ENCODE measurements at places on chromosomes 13 and 19.

DNA sequence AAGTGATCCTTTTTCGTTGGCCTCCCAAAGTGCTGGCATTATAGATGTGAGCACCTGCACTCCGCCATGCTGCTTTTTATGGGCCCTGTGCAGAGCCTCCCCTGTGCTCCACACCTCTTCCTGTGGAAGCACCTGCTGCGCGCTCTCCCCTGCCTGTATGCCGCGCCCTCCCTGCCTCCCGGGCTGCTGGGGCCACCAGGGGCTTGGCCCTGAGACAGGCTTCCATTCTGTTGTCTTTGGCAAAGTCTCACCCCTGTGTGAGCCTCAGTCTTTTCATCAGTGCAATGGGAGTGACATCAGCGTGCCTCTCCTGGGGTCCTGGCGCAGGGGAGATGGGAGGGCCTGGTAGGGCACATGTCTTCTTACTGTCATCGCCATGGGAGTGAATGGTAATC is 1.3 kb downstream of the FAM174C start:
- DNase-seq: no peak

DNA sequence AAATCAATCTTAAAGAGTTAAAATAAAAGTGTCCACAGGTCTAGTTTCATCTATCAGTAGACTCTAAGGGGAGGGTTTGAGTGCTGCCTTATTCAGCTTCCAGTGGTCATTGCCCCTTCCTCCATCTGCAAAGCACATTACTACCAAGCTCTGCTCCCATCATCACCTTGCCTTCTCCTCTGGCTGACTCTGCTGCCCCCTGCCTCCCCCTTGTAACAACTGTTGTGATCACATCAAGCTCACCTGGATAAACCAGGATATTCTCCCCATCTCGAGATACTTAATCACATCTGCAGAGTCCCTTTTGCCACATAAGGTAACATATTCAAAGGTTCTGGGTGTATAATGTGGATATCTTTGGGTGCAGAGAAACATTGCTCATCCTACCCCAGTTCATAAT is 43.3 kb upstream of the GPC6 start:
- DNase-seq: no peak

GRCh38 chr13:113283904-113284303 is 13.1 kb upstream of the LAMP1 start:
- no peak for DNase-seq

DNA sequence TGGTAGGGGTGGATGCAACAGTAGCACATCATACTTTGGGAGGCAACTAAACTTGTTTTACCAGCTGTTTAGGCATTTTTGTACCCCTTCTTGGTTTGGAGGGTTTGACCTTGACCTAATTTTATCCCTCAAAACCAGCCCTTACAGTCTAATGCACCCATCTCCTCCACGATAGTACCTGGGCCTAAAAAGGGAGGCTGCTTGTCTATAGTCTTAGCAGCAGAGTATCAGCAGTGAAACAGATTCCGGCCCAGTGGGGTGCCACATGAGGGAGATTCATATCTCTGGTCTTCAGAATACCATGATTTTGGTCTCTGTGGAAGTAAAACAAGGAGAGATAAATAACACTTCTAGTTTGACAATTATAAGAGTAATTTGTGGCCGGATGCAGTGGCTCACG is 39.5 kb upstream of the ATP12A start:
- DNase-seq: no peak

- DNase-seq: no peak
These were observed 32.7 kb upstream of the FLT1 start for GRCh38 chr13:28527629-28528028.

- DNase-seq: no peak
These were observed 197.8 kb downstream of the TEX29 start for GRCh38 chr13:111518161-111518792.

GRCh38 chr19:35704218-35704617 is at the start of gene ZBTB32:
ZBTB32 (plus strand) TSS chr19:35704558; CDS start chr19:35714627, 10,069 bp downstream.
- no peak for DNase-seq

GRCh38 chr13:34578471-34578870 is 363.6 kb upstream of the NBEA start:
- no peak for DNase-seq

- DNase-seq: no peak
These were observed 110.7 kb upstream of the UQCRFS1 start for GRCh38 chr19:29323440-29324290.

GRCh38 chr13:93343097-93343496 is 116.5 kb downstream of the GPC6 start:
- DNase-seq: no peak

DNA sequence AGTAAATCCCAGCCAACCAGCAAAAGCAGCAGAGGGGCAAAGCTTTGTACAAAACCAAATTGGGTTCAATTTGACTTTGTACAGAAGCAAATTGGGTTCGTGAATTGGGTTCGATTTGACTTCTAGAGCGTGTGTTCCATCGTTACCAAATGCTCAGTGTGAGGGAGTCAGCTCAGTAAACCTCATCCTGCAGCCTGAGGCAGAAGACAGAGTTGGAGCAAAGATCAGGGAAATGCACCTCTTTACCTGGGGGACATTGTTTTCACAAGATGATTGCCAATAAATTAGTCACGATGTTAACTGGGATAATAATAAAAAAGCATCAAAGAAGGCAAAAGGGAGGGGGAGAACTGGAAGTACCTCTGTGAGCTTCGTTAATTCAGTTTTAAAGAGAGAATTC is 1.5 kb downstream of the RAB20 start:
- DNase-seq: no peak

GRCh38 chr13:108302279-108302678 is 32.8 kb downstream of the TNFSF13B start:
- no peak for DNase-seq

DNA sequence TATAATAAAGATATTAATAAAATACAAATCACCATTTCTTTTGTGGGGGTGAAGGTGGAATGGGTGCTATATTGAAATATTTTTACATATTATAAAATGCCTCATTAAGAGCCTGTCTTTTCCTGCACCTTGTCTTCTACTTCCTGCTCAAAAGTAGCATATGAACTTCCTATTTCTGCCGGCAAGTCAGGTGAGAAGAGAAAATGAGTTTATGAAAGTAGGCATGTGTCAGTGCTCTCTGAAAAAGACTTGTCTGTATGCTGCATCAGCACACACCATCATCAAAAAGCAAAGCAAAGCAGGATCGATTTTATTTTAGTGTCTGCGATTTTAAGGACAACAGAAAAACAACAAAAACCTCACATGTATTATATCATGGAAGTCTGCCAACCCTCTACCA is 114.2 kb downstream of the RAP2A start:
- DNase-seq: no peak

DNA sequence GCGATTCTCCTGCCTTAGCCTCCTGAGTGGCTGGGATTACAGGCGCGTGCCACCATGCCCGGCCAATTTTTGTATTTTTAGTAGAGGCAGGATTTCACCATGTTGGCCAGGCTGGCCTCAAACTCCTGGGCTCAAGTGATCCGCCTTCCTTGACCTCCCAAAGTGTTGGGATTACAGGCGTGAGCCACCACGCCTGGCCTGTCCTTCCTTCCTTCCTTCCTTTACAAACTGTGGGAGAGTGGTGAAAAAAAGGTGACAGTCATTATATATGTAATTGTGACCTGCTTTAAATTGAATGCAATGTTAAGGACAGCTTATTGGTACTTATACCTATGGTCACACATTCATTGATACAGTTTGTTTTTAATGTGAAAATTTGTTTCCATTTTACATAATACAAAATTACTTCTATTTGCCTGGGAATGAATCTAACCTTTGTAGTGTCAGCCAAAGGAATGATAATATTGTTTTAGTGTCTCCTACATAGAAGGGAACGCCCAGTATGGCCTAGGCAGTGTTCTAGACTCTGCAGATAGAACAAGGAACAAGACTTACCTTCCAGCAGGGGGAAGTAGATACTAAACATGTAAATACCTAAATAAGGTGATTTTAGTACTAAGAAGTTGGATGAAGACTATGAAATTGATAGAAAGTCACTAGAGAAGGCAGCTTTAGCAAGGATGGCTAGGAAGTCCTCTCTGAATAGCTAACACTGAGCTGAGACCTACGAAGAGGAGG is 146.3 kb downstream of the GGACT start:
- DNase-seq: no peak

- DNase-seq: no peak
These were observed 55.5 kb upstream of the SERP2 start for GRCh38 chr13:44318161-44318560.

- no peak for DNase-seq
These were observed 807.6 kb downstream of the UQCRFS1 start for GRCh38 chr19:28405346-28405742.

DNA sequence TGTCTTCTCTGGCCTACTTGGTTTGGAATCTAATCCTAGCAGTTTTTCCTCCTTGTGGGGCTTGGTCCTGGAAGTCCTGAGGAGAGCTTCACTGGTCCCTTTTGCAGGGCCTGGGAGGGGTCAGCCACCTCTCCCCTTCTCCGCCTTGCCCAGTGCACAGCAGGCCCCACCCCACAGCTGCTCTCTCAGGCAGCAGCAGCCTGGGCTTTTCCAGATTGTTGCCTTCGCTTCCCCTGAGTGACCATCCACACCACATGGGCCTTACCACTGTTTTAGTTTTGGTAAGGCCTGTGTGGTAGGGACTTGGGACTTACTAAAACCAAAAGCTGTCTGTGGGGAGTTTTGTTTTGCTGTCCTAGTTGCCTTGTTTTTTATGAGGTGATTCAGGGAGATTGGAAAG is 11.5 kb downstream of the MPHOSPH8 start:
- DNase-seq: no peak

- no peak for DNase-seq
These were observed 2.9 kb upstream of the RCBTB2 start for GRCh38 chr13:48535766-48536165.

DNA sequence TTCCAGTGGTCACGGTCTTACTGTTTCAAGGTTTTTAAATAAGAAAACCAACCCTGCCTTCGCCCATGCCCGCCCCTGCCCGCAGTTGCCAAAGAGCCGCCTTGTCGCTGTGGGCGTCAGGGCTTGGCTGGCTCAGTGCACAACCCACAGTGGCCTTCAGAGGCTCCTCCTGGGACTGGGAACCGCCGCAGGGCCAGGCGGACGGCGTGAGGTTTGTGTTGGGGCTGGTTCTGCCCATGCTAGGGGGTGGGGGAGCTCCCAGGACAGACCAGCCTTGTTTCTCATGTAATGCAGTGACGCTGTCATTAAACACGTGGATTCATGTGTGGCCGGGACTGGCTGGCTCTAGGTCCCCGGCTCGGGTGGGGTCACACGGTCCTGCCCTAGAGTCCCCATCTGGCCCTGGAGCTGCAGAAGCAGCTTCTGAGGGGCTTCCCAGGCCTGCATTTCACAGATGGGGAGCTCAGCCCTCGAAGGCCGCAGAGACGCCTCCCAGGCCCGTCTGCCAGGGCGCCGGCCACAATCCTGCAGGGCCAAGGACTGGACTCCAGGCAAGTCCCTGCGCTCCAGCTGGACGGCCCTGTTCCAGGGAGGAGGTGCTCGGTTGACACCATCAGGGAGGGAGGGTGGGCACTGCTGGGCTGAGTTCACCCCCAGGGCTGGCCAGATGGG is 2.4 kb upstream of the TEKTIP1 start:
- peak; percentile 84 for DNase-seq

GRCh38 chr19:31415322-31415721 is 66.1 kb upstream of the TSHZ3 start:
- DNase-seq: no peak

- no peak for DNase-seq
These were observed 6.9 kb upstream of the CEACAM5 start for GRCh38 chr19:41701401-41702075.

DNA sequence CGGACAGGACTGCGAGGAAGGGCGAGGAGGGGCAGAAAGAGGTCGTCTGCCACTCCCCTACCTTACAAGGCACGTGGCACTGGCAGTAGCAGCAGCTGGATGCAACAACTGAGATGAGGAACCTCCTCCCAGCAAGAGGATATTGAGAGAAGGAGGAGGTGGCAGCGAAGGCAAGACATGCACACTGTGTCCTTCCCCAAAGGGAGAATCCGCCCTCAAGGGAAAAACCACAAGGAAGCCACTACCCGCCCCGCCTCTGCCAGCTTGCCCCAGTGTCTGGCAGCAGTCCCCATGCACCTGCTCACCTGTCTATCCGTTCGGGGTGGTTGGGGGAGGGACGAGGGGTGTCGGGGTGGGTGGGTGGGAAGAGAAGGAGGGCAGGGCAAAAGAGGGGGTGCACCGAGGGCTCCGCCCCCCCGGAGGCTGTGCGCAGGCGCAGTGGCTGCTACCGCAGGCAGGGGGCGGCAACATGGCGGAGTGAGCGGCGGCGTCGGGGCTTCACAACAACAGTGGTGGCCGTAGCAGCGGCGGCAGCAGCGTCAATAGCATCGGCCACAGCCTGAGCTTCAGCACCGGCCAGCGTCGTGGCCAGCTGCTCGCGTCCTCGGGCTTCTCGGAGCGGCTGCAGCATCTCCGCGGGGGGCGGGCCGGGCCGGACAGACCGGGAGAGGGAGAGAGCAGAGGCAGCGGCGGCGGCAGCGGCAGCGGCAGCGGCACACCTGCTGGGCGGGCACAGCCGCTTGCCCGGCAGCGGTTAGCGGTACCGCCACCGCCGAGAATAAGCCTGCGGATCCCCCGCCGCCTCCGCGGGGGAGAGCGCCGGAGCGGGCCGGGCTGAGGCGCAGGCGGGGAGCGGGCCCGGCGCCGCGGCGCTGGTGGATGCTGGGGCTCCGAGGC is at the start of gene NBEA:
Gene NBEA (plus strand): TSS at position 436 of the 897 bp plus-strand sequence. CDS start 551 bp downstream, outside the sequence.
- peak; percentile 82 for DNase-seq

GRCh38 chr19:27738569-27739193 is 1474.3 kb downstream of the UQCRFS1 start:
- no peak for DNase-seq

DNA sequence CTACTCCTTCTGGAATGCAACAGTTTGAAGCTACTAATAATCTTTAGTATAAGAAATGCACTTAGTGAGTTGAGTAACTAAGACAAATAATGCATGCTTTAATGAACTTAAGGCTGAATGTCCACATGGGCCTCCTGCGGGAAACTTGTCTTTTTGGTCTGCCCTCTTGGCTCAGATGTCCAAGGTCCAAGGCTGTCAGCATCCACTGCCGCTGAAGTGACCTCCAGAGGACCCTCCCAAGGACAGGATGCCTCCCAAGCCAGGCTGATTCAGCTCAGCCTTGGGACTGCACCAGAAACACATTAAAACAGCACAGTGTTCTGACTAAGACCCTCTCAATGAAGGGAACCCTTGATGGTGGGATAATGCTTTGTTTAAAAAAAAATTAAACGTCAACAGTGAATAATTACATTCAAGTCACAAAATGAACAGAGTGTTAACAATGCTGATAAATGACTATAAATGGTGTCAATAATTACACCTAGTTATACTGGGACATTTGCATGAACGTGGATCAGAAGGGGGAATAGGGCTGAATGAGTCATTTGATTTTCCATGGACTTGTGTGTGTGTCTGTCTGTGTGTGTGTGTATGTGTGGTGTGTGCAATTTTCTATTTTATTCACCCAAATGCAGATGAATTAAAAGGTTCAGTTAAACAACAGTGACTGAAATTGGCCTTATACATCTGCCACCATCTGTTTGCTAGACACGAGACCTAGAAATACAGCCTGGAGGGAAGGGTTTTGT is 150.5 kb downstream of the COL4A1 start:
- DNase-seq: no peak
